ENCODE measurements at places on chromosomes 2 and 18.

DNA sequence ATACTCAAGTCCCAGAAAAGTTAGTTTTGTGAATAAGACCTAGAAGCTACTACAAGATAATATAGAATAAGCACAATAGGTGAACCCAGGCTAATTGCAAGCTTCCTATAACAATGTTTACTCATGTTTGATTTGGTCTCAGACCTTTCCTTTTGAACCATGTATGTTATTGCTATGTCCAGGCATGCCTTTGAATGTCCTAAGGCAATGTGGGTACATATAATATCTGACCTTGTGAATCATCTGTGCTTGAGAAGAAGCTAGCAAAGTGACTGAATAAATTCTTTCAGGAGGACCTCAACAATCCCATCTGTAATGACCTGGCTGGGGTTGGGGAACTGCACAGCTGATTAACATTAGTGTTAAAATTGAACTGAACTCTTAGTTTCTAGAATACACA, 1285.9 kb upstream of the CELF4 start:
- no peak for DNase-seq

- DNase-seq = no peak
Observed at GRCh38 chr2:39922679-39923405, 143.8 kb upstream of the THUMPD2 start.

DNA sequence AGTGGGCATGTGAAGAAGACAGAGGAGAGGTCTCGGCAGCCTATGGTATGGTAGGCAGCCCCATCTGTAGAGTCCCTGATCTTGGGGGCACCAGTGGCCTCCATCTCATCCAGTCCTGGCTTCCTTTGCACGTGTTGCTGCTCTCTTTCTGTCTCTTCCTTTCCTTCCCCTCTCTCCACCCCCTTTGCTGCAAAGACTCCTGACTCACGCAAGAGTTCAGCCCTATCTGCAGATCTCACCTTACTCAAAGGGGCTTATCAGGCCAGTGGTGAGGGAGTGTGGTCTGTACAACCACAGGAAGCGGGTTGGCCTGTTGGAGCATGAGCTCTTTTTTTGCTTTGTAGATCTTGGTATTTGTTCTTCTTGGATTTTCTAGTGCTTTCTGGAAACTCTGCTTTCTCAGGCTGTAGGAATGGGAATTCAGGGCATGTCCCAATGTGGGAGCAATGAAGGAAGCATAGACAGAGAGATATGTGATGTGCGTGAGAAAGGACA, 14.6 kb upstream of the NT5DC4 start:
- DNase-seq = no peak

DNA sequence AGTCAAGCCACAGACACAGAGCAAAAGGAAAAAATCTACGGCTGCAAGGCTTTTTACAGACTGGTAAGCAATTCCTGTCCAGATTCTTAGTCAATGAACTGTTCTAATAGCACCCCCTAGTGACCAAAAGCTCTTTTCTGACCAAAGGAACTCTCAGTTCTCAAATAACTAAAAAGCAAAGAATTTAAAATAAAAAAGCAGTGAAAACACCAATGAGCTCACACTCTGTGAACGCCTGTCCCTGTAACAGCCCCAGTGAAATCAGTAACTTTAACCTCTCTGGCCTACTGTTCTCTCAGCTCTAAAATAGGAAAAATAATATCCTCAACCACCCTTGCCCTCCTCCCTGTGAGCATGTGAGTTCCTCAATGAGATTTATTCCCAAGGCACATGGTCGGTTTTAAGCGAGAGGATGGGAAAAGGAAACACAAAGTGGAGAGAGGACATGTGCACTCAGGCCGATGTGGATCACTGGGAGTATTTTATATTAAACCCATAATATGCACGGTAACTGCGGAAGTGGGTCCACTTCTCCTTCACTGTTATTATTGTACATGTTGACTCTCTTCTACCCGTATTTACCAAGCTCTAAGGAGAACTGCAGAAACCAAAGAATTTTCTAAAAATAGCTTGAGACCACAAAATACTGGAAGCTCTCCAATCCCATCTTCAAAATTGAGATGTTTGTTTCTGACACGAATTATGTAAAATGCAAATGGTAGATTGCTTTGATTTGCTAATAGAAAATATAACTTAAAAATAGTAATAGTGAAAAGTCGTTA, 128.5 kb downstream of the STK39 start:
- no peak for DNase-seq

GRCh38 chr2:144586476-144586875, 66.6 kb upstream of the ZEB2 start:
- DNase-seq = no peak

DNA sequence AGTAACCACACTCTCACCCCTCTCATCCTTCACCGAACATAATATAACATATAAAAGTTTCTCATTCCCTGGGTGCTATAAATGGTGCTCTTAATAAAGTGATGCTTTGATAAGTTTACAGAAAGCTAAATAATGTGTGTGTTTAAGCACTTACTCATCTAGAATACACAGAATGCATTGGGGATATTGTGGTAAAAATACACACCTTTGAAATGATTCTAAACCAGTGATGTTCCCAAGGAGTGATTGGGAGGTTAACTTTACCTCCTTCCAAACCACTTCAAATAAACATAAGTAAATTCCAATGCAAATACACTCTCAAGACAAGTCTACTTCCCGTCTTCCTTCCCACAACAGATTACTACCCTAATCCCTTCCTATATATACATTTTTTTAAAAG, 85.3 kb upstream of the TWSG1 start:
- DNase-seq = no peak
